ENCODE measurements at places on chromosomes 6 and 20.
A peak's percentile ranks its signal among the peaks of the same experiment; 100 is the strongest.

- H3K4me3 ChIP-seq, result no peak overlapping the region
- H3K27ac ChIP-seq, result peak overlapping the region; percentile 90
- peak; percentile 93 for DNase-seq
- no peaks in the 10 kb centered on the region for H3K36me3 ChIP-seq
- H3K27me3 ChIP-seq, result no peaks in the 10 kb centered on the region
Measured at GRCh38 chr20:48006036-48006833, 221.0 kb upstream of the SULF2 start.

DNA sequence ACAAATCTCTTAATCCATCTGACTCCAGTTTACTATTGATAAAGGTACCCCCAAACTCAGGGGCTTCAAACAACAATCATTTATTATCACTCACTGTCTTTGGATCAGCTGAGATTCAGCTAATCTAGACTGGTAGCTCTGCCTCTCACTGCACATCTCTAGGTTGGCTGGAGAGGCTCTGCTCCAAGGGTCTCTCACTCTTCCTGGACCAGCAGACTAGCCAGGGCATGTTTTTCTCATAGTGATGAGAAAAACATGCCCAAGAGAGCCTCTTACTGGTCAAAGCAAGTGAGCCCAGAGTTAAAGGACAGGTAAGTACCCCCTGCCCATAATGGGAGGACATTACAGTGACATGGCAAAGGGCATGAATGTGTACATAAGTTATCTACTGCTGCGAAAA lies 115.1 kb upstream of the BEND3 start:
- no peaks in the 10 kb centered on the region for H3K36me3 ChIP-seq
- H3K4me3 ChIP-seq, result no peak overlapping the region
- no peaks in the 10 kb centered on the region for H3K4me1 ChIP-seq
- H3K27me3 ChIP-seq, result no peaks in the 10 kb centered on the region

- no peak within 1 kb of the TSS for H3K27ac ChIP-seq
- H3K27me3 ChIP-seq, result peaks cover 8% of the 10 kb centered on the region
- H3K4me3 ChIP-seq, result no peak within 1 kb of the TSS
- no peaks in the 10 kb centered on the region for H3K36me3 ChIP-seq
- no peak for DNase-seq
- H3K4me1 ChIP-seq, result no peaks in the 10 kb centered on the region
Measured at GRCh38 chr6:116511424-116512110, at the start of gene CALHM5. Gene CALHM5, plus strand, starts transcription at chr6:116511639. Its CDS starts 58 bp downstream, at chr6:116511697.

DNA sequence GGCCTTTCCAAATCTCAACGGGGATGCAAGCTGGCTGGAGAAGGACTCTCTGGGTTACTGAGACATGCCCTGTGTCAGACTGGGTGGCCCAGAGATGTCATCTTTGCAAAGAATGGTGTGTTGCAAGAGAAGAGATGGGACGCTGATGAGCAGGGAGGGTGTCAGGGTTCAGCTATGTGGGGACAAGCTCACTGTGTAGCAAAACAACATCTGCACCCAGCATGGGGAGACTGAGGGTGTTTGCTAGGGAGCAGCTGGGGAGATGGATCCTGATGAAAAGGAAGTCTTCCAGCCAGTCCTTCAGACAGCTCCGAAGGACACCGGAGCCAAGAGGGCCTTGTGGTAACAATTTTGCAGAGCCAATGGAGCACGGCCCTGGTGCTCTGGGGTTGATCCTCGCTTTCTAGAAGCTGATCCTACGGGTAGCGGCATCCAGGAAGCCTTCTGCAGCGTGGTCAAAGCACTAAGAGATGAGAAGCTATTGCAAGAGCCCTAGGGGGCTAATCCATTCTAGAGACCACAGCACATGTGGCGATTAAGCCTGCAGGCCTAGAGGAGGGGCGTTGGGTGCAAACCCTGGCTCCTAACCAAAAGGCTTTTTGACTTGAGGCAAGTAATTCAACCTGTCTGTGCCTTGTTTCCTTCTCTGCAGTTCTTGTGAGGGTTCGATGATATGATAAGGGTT lies 39.9 kb downstream of the EDN3 start:
- no peak overlapping the region for H3K27ac ChIP-seq
- DNase-seq, result no peak
- H3K4me1 ChIP-seq, result no peaks in the 10 kb centered on the region
- no peak overlapping the region for H3K4me3 ChIP-seq
- H3K36me3 ChIP-seq, result no peaks in the 10 kb centered on the region

- H3K27ac ChIP-seq, result peak overlapping the region; percentile 96
- H3K4me3 ChIP-seq, result peak overlapping the region; percentile 84
- DNase-seq, result peak; percentile 90
- H3K36me3 ChIP-seq, result peaks cover 33% of the 10 kb centered on the region
Measured at GRCh38 chr20:62795023-62795761, 1.1 kb upstream of the MRGBP start.

- no peak overlapping the region for H3K27ac ChIP-seq
- no peaks in the 10 kb centered on the region for H3K4me1 ChIP-seq
- no peak overlapping the region for H3K4me3 ChIP-seq
- no peaks in the 10 kb centered on the region for H3K27me3 ChIP-seq
Measured at GRCh38 chr6:158256746-158257424, 55.4 kb upstream of the TULP4 start.

- no peak overlapping the region for H3K4me3 ChIP-seq
- no peaks in the 10 kb centered on the region for H3K36me3 ChIP-seq
Measured at GRCh38 chr6:56374841-56375369, 127.5 kb upstream of the COL21A1 start.

- no peak overlapping the region for H3K4me3 ChIP-seq
- H3K36me3 ChIP-seq, result no peaks in the 10 kb centered on the region
- H3K27ac ChIP-seq, result no peak overlapping the region
- peaks cover 6% of the 10 kb centered on the region for H3K4me1 ChIP-seq
- H3K27me3 ChIP-seq, result peaks cover 5% of the 10 kb centered on the region
- DNase-seq, result peak; percentile 35
Measured at GRCh38 chr20:50211091-50211490, 20.5 kb downstream of the CEBPB start.
